Right kidney (tissue), 9 donors: ENCODE measurements at places on chromosomes 2 and 18.
A peak's percentile ranks its signal among the peaks of the same experiment; 100 is the strongest.

DNA sequence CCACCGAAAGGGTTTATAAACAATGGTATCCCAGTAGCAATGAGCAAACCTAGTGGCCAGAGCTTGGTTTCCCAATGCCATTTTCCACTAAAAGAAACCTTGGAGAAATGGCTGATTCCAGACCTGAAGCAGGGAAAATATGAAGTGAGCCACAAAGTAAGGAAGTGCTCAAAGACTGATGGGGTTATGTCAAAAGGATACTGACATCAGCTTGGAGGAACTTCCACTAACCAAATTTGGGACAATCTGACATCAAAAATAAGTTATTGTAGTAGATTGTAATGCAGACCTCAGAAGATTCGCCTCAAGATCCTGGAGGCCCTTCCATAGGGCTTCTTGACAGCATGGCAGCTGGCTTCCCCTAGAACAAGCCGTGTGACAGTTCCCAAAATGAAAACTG lies 79.4 kb upstream of the SP3 start:
- no peak for DNase-seq

DNA sequence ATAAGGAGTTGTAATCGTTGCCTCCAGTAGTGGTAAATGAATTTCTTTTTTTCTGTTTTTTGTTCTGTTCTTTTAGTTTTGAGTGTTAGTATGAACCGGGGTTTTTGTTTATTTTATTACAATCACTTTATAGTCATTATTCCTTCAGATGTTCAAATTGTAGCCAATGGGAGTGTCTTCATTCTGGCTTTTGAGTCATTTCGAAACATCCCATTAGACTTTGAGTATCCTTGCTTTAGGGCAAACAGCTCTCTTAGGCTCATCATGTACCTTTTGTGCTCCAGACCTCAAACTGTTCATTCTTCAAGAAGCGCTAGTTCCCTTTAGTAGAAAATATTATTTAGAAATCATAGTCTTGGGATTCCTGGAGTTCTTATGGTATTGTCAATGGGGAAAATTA lies 54.2 kb upstream of the PAX3 start:
- DNase-seq = no peak

DNA sequence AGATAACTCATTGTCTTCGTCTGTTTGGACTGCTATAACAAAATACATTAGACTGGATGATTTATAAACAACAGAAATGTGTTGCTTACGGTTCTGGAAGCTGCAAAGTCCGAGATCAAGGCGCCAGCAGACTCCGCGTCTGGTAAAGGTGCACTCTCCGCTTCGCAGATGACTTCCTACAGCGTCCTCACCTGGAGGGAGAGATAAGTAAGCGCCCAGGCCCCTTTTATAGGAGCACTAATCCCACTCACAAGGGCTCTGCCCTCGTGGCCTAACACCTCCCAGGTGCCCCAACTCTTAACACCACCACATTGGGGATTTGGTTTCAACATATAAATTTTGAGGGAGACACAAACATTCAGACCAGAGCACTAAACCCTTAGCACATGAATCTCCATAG lies 51.3 kb downstream of the SERTAD2 start:
- no peak for DNase-seq

GRCh38 chr2:12728221-12728777 lies 11.6 kb downstream of the TRIB2 start:
- no peak for DNase-seq

DNA sequence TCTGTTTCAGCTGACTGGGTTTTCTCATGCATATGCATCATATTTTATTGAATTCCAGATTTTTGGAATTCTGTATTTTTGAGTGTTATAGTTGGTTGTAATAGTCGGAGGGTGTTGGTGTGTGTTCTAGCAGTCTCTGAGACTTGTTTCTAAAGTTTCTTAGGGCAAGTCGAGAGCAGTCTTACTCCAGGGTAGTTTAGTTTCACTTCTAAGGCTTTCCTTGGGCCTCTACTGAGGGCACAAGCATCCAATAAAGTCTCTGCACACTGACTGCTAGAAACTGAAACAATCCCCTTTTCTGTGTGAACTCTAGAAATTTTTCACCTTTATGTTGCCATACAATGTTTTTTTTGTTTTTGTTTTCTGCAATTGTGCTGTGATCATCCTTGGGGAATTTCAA lies 663.7 kb upstream of the LRATD1 start:
- DNase-seq = no peak

- DNase-seq = no peak
Measured at GRCh38 chr18:35811896-35812295, 160.6 kb upstream of the RMP24 start.

DNA sequence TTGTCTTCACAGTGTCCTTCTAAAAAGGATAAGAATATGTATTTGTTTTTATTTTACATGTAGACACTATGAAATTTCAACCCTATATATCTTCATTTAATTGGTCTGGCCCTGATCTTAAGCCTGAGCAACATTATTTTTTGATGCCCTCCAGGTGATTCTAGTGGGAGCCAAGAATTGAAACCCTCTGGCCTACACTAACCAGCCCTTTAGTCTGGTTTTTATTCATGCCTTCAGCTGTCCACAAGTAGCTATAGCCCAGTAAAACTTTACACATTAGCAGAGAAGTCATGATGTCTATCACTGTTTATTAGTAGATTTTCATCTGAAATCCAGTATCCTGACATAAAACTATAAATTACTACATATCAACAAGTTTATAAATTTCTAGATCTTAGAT lies 52.7 kb upstream of the UBXN4 start:
- DNase-seq = no peak

DNA sequence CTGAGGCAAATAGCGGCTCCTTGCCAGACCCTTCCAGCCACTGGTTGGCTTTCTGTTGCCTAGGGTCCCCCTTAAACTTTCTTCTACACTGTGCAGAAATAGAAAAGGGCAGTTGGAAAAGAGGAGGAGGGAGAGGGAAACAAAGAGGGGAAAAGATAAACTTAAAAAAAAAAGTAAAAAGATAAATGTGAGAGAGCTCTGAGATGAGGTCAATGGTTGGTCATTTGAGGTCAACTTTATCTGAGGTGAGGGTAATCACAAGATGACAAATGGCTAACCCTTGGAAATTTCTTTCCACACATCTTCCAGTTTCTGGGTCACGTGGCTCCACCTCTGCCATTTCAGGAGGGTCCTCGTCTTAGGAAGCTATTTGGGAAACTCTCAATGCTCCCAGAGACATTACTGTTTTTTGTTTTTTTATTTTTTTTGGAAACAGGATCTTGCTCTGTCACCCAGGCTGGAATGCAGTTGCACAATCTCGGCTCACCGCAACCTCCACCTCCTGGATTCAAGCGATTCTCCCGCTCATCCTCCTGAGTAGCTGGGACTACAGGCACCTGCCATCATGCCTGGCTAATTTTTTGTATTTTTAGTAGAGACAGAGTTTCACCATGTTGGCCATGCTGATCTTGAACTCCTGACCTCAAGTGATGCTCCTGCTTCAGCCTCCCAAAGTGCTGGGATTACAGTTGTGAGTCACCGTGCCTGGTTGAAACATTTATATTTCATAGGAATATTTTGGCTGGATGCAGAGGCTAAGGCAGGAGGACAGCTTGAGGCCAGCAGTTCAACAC lies 199.9 kb downstream of the TGIF1 start:
- no peak for DNase-seq

DNA sequence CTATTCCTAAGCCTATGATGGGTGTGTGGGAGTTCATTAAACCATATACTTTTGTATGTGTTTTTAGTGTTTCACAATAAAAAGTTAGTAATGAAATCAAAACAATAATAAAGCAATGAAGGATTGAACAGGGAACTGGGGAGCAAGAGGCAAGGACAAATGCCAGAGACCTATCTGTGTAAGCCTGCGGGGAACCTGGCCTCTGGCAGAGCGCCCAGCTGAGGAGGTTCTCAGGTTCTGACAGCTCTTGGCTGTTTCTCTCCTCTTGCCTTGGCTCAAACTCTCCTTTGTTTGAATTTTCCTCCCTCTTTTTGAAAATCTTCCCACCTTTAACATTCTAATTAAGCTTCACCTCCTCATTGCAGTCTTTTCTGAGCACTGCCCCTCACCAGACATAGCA lies 200.0 kb upstream of the NCKAP5 start:
- no peak for DNase-seq

DNA sequence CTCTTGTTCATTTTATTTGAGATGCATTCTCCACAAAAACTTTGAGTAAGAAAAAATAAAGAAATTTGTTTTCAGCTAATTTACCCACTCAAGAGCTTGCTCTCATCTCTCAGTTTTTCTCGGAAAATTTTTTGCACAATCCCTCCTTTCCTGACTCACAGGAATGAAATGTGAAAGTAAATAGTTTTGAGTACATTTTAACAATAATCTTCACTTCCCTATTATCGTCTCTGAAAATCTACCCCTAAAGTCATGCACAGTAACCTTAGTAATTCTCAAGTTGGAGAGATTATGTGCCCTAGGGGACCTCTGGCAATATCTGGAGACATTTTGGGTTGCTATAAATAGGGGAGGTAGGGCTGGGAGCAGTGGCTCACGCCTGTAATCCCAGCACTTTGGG lies 2.6 kb downstream of the CYB5A start:
- no peak for DNase-seq

DNA sequence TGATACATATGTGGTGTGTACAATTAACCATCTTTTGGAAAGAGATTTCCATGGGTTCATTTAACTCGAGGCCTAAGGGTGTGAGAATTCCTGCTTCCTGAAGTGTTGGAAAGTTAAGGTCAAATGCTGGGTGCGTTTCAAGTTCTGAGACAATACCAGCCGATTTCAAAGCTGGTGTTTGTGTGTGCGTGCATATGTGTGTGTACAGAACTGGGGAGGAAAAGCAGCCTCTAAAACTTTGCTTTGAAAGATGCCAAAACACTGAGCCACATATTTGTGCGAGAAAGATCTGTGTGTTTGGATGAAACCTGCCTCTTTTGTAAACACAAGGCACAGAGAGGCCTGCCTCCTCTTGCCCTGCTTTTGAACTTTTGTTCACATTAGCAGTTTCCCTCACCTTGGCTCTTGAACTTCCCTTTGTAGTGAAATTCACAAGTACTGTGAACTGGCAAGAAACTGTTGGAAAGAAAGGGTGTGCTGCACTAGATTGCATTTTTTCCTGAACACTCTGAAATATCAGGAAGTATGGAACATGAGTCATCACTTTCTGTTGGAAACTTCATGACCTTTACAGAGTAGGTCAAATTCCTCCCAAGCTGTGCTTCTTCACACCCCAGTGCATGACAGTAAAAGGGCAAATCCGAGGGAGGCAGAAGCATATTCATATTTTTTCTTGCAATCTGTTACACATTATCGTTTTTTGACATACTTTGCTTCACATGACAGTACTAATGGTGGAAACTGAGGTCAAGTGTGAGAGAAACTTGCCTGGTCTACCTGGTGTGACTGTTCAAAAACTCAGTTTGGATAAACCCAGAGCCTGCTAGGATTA lies 20.0 kb upstream of the CAVIN2 start:
- peak; percentile 49 for DNase-seq

- no peak for DNase-seq
Measured at GRCh38 chr2:231467613-231468530, 3.6 kb upstream of the NCL start.

DNA sequence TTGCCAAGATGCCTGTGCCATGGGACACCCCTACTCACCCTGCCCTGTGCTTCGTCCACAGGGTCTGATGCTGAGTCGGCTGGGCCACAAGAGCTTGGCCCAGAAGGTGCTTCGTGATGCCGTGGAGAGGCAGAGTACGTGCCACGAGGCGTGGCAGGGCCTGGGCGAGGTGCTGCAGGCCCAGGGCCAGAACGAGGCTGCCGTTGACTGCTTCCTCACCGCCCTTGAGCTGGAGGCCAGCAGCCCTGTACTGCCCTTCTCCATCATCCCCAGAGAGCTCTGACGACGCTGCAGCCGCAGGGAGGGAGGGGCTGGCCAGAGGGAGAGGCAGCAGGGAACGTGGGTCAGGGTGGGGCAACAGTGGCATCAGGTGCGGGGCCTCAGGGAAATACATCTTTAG lies 81.5 kb downstream of the STPG4 start:
- DNase-seq = no peak

- DNase-seq = no peak
Measured at GRCh38 chr18:24031916-24032315, 17.4 kb downstream of the TTC39C start.

GRCh38 chr2:25131567-25132298 lies 36.6 kb downstream of the POMC start:
- peak; percentile 30 for DNase-seq

DNA sequence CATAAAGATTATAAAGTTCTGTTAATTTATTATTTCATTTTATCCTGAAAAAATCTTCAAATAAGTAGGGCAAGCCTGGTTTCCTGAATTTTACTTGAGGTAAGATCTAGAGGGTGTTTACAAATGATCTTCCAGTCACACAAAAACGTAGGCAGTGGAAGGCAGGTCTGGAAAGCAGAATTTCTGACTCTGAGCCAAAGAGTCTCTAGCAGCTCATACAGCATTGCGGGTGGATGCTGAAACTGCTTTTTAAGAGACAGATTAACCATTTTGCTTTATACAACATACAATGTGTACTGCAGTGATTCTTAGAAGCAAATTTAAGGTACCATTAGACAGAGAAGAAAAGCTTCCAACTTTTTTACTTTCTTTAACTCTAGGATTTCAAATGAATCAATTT lies 117.0 kb downstream of the FTCDNL1 start:
- DNase-seq = no peak

DNA sequence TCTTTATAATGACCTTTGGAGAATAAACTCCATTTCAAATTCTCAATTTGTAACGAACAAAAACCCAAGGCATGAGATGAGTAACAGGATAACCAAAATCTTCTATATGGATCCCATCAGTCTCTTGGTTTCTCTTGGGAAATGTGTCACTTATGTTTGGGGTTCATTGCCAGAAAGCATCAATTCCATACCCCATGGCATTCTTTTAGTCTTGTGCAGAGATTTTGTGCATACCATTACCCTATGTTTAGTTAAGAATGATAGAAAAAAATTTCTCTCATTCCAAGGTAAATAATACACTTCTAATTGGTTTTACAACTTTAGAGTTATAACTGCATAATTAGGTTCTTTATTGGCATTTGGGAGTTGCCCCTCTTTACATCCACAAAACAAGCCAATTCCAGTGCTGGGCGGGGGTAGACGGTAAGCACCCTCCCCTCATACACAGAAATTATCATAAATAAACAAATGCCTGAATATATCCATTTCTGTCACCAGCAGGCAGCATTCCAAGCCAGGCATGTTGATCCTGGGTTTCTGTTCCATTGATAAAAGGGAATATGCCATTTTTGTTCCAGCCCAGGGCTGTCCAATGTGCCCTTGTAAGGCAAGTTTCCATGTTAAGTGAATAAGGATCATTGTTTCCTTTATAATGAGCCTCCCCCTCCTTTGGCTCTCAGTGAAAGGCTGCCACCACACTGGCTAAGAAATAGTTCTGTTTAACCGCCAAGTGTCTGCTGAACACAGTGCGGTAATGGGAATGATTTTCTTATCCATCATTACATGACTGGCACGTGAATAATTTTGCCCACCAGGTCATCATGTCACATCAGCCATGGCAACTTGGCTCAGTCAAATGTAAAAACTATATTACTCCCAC lies 680.1 kb upstream of the ZEB2 start:
- DNase-seq = no peak
